Cortex of kidney (tissue), 1 donor: ENCODE measurements at places on chromosomes 3 and 15.

DNA sequence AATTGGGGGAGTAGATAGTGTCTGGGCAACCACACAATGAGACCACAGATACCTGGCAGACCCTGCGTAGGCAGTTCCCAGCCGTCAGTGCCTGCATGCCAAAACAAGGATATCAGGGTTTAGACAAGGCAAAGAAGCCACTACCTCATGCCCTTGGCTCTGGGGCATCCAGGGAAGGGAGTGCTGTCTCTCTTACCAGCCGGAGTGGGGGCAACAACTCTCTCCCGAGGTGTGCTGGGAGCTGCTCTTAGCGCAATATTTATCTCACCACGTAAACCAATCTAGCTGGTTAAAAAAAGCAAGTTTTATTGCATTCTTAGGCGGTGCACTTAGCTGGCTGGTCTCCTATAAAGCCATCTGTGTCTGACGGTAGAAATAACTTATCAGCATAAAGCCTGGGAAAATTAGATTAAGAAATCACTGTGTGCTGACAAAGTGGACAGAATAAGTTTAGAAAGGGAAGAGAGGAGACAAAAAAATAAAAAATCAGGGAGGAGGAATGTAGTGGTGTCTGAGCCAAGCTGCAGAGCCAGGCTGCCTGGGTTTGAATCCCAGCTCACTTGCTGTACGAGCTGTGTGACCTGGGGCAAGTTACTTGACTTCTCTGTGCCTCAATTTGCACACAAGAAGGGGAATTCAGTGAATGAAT lies 273.2 kb downstream of the PDZRN3 start:
- no peak for DNase-seq

GRCh38 chr3:190155752-190156151 lies 35.1 kb upstream of the P3H2 start:
- no peak for DNase-seq

GRCh38 chr3:46368569-46368968 lies 2.2 kb upstream of the CCR5 start:
- DNase-seq, result no peak

DNA sequence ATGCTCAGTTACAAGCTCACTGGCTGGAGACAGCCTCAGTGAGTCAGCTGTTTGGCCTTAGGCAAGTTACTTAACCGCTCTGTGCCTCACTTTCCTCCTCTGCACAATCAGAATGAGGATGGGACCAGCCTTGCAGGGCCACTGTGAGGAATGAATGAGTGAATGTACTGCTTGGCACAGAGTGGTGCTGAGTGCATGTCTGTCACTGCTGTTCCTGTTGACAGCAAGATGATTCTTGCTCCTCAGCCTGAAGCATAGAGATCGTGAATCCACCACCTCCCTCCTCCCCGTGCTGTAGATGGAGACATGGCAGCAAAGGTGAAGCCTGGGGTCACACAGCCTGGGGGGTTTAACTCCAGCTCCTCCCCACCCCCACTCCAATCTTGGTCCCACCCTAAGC lies 14.6 kb upstream of the GRIP2 start:
- no peak for DNase-seq

DNA sequence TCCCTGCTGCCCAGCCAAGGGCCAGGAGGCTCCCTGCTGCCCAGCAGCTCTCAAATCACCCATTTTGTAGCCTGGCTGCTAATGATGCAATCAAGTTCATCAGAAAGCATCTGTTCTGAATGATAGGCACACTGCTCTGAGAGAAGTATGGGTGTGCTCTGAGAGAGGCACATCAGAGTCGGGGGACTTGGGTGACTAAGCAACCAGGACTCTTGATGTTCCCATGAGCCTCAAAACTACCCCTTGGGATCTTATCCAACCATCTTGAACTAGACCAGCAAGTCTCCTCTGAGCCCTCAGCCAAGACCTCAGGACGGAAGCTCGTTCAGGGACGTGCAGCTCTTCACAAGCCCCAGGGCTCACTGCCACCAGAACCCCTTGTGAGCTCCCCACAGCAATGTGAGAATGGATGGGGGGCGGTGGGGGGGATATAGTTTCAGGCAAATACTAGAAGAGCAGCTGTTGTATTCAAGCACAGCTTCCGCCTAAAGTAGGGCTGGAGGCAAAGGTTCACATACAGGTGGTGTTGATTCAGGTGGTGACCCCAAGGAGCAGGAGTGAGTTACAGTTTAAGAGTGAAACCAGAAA lies 52.2 kb upstream of the HES1 start:
- no peak for DNase-seq

DNA sequence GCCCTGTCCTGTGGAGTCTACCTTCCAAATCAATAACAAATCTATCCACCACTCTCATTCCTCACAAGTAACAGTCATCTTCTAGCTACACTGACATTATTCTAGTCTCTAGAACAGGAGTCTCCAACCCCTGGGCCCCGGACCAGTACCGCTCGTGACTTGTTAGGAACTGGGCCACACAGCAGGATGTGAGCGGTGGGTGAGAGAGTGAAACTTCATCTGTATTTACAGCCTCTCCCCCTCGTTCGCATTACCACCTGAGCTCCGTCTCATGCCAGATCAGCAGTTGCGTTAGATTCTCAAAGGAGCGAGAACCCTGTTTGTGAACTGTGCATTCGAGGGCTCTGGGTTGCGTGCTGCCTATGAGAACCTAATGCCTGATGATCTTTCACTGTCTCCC lies 31.9 kb downstream of the ROBO2 start:
- DNase-seq, result no peak

GRCh38 chr15:80856809-80857377 lies 77.7 kb downstream of the CEMIP start:
- no peak for DNase-seq

DNA sequence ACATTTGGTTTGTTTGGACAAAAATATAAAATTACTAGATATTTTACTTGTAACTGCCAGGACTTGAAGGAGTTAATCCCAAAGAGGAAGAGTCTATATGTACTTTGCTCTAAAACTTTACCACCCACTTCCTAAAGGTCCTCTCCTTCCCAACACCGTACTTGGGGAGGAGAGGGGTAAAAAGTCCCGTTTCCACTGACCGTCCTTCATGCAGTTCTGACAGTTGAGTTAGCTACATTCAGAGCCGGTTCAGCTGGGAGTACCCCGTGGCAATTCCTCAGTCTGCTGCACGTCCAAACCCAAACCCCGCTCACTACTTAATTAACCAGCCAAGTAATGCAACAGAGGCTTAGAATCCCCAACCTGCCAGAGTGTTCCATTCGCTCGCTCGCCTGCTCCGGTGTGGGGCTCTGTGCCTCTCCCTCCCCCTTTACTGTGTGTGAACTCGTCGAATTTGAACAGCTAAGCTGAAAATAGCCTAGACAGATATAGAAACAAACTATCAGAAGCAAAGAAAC lies 519.7 kb downstream of the FOXP1 start:
- no peak for DNase-seq

DNA sequence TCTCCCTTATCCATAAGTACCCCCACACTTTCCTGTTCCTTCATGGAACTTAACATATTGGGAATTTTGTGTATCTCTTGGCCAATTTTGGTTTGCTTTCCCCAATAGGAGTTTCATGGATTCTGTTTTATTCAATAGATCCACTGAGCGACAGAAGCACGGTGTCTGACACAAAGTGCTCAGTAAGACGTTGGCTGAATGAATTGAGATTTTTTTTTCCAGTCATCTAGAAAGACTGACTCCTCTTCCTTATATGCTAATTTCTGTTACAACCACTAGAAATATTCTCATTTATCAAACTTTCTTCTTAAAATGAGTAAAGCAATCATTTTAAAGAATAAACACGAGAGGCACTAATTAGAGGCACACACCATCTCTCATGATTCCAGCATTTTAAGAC lies 48.1 kb downstream of the UBP1 start:
- DNase-seq, result no peak

DNA sequence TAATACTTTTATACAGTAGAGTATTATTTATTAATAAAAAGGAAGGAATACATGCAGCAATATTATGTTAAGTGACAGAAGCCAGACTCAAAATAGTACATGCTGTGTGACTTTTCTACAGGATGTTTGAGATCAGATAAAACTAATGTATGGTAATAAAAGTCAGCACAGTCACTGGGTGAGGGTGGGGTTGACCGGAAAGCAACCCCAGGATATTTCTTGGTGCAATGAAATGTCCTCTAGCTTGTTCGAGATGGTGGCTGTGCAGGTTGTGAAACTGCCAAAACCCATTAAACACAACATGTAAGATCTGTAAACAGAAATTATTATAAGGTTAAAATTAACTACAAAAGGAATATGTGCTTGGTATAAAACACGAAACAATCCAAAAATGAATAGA lies 20.8 kb upstream of the ALDH1L1 start:
- no peak for DNase-seq

DNA sequence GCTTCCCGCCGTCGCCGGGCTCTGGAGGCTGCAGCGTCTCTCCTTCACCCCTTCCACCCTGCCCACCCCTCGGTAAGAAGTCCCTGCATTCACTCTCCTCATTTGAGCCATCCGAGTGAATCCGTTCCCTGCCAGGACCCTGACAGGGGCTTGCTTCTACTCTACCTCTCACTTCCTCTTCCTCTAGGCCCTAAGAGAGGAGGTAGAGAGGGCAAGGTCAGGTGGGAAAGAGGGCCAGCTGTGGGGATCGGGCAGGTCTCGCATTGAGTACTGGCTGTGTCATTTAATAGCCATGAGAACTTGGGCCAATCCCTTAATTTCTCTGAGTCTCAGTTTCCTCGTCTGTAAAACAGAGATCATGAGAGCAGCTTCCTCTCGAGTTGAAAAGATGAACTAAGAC lies 283.6 kb downstream of the UACA start:
- DNase-seq, result no peak

GRCh38 chr15:94177112-94177511 lies 54.2 kb upstream of the MCTP2 start:
- no peak for DNase-seq

- no peak for DNase-seq
These were observed 8.3 kb upstream of the CSPG4 start for GRCh38 chr15:75720787-75721479.

DNA sequence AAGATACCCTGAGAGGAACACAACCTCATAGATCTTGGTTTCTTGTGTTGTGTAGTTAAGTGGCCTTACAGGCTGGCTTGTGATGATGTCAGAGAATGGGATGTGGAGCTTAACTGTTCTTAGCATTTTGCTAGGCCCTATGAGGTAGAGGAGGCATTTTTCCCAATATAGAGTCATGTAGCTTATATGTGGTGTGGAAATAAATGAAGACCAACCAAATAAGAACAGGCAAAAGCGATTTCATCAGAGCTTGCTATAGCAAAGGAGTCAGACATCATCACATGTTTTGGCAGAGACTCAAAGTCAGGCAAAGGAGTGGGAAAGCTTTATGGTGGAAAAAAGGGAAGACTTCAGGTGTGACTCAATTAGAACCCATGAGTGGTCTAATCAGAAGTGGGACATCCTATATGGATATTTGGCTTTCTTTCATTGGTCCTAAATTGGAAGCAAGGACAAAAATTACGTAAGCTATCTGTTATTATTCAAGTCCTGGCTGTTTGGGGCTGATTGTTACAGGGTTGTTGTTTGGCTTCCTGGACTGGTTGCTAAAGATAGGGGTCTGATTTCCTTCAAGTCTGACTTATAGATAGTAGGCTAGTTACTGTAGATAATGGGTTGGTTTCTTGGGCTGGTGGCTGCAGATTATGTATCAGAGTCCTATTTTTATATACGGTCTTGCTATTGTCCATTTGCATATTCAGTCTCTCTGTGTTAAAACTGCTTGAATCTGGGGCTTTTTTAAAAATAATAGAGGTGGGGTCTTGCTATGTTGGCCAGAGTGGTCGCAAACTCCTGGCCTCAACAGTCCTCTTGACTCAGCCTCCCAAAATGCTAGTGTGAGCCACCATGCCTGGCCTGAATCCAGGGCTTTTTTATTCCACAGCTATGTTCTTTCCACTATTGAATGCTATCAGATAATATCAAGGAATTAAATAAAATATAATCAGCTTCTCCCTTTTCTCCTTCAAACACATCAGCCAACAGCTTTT lies 30.3 kb upstream of the SETD2 start:
- DNase-seq, result no peak

GRCh38 chr3:71949442-71949841 lies 164.5 kb upstream of the PROK2 start:
- DNase-seq, result no peak

DNA sequence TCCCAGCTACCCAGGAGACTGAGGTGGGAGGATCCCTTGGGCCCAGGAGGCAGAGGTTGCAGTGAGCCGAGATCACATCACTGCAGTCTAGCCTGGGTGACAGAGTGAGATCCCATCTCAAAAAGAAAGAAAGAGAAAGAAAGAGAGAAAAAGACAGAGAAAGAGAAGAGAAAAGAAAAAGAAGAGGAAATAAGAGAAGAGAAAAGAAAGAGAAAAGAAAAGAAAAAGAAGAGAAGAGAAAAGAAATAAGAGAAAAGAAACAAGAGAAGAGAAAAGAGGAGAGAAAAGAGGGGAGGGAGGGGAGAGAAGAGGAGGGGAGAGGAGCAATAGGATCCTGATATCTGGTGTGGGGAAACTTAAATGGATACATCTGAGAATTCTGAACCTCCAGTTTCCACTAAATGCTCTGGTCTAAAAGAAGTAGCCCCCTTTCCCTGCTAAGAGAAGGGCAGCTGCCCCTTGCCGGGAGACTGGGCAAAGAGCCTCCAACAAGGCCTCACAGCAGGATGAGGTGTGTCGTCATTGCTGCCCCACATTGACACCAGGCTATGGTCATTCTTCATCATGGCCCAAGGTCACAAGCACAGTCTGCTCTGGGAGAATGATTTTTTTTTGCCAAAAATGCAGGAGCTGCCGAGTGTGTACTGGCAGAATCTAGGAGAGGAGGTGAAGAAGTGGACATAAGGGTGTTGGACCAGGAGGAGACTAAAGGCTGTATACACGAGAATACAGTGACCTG lies 21.1 kb upstream of the COMMD4 start:
- no peak for DNase-seq

GRCh38 chr15:101394056-101394630 lies 95.4 kb downstream of the PCSK6 start:
- no peak for DNase-seq

- no peak for DNase-seq
These were observed 177.3 kb upstream of the ARRDC4 start for GRCh38 chr15:97783240-97783639.
